ENCODE measurements at places on chromosomes 12 and 14.

GRCh38 chr12:59972905-59973304, 377.1 kb downstream of the SLC16A7 start:
- DNase-seq = peak; percentile 19

DNA sequence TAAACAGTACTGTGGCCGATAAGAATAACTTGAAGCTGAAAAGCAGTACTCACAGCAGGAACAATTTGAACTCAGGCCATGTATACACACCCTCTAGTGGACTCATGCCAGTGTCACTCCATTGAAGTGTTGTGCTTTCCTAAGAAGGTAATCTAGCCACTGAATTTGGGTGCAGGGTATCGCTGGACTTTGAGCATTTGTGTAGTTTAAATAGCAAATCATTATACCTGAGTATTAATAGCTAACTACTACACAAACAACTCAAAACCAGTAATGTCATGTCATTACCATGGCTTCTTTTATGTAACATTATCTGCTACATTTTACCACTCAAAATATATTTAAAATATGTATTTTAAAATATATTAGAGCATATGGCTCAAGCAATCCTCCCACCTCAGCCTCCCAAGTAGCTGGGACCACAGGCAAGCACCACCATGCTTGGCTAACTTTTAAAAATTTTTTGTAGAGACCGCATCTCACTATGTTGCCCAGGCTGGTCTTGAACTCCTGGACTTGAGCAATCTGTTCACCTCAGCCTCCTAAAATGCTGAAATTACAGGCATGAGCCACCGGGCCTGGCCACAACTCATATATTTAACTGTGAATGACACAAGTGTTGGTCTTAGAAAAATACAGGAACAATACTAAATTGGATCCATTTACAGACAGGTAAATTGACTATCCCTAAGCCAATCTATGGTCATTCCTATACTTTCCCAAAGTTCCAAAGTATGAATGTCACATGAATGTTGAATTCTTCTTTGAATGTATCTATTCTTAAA, 25.6 kb upstream of the ARID4A start:
- no peak for DNase-seq

DNA sequence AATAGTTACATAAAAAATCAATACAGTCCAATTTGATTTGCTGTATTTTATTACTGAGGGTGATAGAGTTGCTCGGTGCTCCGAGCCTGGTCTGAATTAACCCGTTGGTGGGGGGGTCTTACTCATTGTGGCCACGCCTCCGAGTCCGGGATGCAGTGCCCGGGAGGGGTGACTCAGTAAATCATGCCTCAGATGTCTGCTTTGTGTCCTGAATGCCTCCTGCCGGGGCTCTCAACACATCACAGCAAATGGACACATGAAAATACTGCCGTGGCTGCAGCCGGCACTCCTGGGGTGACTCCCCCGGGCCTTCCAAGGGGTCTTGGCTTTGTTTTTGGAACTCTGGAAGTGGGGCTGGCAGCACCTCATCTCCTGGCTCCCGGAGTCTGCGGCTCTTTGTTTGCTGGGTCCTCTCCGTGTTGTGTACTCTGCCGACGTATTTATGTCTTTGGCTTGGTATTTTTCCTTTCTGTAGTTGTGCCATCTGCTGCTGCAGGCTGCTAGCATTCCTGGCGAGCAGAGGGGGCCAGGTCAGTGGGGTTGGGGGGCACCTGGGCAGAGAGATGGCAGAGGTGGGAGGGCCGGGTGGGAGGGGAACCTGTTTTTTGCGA, 129.0 kb downstream of the AACS start:
- DNase-seq = no peak

DNA sequence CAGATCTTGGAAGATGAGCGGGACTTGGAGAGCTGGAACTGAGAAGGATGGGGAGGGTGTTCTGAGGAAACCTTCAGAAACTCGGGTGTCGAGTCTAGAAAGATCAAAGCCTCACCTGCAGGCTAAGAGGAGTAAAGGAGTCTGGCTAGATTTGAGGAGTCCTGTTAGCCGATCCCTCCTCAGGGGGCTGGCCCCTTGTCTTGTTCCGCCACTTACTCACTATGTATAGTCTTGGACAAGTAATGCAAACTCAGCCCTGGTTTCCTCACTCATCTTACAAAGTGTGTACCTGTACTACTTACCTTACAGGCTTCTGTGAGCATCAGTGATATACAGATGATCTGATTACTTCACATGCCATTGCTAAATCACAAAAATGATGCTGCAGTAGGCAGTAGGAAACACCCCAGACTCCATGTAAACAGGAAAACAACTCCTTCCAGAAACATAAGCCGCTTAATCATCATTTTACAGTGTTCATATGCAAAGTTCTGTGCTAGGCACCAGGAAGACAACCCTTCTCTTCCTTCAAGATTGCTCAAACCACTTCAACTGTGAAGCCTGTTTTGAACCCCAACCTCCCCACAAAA, 2.0 kb upstream of the SPTLC2 start:
- DNase-seq = no peak

- DNase-seq = no peak
Observed at GRCh38 chr14:101590062-101590461, 28.8 kb downstream of the DIO3 start.

DNA sequence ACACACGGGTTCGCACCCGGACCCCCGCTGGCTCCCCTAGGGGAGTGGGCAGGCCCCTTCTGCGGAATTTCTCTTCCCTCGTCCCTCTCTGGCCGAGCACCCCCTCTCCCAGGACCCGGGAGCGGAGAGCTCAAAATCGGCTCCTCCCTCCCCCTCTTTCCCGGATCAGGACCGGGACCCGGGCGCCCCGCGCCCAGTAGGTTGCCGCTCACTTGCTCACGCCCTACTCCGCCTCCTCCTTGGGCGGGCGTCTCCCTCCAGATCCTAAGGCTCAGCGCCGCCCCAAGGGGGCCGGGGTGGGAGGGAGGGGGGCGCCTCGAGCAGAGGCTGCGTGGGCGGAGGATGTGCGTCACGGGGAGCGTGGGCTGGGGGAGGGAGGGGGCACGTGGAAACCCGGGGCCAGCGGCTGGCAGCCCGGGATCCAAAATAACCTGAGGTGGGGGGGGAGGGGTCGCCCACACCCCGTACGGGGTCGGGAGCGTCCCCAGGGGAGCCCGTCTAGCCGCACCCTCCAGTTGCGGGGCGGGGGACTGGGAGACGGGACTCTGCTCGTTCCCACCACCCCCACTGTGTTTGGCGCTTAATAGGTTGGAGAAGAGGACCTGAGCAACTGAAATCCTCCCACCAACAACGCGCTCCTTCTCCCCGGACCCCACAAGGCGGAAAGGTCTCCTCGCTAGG, 1.8 kb upstream of the NAB2 start:
- DNase-seq = peak; percentile 56

DNA sequence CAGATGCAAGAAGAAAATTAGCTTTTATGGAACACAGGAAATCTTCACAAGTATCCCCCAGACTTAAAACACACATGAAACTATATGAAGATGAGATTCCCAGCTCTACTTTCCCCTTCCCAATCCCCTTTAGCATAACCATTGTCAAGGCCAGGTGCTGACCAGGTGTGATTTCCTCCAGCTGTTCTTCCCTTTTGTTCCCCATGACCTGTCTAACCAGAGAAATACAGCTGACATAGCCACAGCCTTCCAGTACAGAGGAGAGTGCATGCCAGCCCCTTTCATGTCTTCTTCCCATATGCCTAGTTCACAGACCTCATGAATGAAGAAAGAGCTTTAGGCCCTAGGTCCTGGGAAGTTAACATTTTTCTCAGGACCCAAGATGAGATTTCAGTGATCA, 43.5 kb upstream of the FKBP4 start:
- DNase-seq = no peak

DNA sequence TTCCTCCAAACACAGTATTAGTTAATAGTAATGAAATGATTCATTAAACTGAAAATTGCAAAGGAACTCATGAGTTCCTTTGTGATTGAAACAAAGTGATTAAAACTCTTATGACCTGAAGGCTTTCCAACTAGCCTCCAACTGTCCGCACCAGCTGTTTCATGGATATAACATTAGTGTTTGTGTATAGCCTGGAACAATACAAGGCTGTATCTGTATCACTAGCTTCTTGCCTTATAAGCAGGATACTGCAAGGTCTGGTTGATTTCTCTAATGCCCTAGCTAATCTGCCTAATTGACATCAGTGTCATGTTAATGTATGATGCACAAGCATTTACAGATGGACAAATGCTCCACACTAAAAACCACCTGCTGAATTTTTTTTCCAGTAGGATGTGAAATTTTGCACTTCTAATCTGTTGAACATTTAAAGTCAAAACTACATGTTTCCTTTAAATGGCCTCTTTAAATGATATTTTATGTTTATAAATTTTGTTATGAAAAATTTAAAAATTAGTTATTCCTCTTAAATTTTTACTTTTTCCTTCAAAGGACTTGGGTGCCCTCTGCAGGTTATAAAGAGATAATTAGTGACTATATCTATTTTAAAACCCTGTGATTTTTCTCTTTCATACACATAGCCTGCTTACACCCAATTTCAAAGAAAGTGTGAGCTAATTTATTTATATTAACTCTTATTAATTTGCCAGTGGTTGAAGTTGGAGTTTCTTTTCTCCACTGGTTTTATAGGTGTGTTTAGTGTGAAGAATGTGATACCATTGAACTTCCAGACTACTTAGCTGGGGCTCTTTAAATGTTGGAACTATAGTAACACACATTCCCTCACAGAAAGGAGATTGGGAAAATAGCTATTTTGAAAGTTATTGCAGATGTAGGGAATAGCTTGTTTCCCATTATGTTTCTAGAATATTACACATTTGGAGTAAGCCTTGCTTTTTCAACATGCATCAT, 25.4 kb downstream of the AP5M1 start:
- DNase-seq = no peak

DNA sequence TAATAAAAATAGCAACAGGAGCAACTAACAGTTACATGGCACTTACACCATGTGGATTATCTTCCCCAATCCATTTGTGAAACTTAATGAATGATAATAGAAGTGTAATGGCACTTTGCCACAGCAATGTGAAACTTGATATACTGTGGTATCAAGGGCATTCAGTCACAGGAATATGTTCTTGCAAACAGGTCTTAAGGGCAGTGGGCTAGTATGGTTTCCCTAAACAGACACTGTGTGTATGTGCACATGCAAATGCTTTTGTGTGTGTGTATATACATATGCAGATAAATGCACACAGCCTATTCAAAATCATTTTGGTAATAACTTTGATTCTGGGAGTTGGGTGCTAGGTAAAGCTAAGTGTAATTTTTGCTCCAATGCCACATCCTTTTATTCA, 26.2 kb upstream of the ARHGAP5 start:
- DNase-seq = no peak
